Naive B cell (primary cell): ENCODE measurements at places on chromosomes 7 and 10.

DNA sequence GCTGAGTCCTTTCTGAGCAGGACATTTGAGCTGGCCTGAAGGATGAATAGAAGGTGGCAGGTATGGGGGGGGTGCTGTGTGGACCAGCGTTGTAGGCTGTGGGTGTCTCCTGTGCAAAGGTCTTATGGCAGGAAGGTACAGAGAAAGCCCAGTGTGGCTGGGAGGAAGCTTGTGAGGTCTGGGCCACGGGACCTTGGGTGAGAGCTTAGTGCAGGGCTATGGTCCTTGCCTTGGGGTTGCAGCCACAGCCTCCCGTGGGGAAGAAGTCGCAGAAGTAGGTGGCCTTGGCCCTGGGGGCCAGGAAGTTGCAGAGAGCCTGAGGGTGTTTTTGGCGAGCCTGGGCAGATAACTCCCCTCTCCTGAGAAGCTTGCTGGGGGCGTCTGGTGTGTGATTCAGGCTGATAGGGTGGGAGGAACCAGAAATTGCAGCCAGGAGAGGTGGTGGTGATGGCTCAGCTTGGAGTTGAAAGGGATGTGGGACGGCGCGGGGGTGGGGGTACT, 172.0 kb upstream of the TNRC18 start:
- DNase-seq = no peak

DNA sequence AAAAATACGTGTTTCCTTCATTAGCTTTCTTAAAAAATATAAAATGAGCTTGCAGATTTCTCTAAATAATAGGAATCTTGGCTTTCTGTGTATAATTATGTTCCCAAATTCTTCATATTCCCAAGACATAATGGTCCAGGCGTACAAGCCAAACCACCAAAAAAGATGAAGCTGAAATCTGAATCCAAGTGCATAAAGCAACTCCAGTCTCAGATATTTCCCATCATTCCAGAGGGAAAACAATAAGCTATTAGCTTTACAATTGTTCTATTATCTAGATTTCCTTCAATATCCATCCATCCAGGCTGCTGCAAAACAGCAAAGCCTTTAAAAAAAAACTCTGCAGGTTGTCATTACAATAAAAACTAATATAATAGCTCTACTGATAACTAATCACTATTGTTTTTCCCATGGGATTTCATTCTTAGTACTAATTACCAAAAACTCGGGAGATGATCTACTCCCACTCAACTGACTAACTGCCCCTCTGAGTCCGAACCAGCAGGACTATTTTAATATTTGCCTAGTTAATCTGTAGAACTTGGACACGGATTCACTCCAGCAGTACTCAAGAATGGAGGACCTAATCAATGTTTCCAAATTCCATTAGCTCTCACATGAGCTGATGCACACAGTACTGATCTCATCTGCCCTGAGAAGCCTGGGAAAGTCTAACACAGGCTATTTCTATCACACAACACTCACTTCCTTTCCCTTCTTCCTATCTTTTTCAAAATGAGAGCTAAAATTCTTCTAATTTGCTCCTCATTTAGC, 108.9 kb upstream of the ASAH2 start:
- no peak for DNase-seq

- DNase-seq = no peak
These were observed 132.7 kb upstream of the CXCL12 start for GRCh38 chr10:44517635-44518034.

DNA sequence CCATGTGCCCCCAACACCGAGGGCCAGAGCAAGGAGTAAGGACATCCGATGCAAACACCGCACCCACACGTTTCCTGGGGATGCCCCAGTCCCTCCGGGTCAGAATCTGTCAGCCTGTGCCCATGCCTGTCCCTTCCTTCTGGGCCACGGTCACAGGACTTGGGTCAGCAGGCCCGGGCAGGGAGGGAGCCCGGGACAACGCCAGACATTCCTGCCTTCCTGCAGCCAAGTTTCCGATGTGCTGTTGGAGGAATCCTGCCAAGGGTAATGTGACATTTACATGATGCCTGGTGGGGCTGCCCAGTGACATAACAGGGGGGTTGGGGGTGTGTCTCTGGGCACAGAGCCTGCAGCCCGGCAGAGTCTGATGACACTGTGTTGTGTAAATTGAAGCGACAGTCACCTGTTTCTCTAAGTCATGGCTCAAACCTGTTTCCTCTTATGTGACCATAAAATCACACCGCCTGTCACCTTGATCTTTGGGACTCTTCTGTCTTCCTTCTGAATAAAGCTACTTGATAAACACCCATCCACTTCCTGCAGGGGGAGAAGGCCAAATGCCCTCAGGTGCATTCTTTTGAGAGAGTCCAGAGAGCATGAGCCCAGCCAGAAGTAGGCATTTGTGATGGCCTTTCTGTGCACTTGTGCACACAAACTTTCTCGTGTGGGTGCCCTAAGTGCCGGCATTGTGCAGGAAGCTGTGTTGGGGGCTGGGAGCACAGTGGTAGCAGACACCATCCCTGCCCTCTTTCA, 175.3 kb upstream of the RHEB start:
- DNase-seq = no peak

- DNase-seq = no peak
These were observed 39.4 kb upstream of the SH2D4B start for GRCh38 chr10:80498078-80498832.

DNA sequence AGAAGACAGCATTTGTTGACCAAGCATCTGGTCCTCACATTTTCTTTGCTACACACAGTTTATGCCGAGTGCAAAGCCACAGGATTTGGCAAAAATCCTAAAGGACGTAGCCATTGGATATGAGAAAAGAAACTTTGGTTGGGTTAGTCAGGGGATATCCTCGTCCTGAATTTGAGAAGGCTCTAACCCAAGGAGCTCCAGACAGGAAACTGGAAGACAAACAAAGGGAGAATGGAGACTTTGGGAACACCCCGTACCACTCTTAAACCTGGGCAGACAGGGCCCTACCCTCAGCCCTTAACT, 146.6 kb upstream of the FRMD4A start:
- no peak for DNase-seq

- DNase-seq = no peak
These were observed 13.5 kb upstream of the IL6 start for GRCh38 chr7:22713463-22713862.

- no peak for DNase-seq
These were observed 64.6 kb downstream of the HGF start for GRCh38 chr7:81705206-81705605.

- no peak for DNase-seq
These were observed 341.0 kb upstream of the PHF14 start for GRCh38 chr7:10632712-10633111.

GRCh38 chr7:111743244-111743847, 181.1 kb upstream of the IMMP2L start:
- DNase-seq = no peak

DNA sequence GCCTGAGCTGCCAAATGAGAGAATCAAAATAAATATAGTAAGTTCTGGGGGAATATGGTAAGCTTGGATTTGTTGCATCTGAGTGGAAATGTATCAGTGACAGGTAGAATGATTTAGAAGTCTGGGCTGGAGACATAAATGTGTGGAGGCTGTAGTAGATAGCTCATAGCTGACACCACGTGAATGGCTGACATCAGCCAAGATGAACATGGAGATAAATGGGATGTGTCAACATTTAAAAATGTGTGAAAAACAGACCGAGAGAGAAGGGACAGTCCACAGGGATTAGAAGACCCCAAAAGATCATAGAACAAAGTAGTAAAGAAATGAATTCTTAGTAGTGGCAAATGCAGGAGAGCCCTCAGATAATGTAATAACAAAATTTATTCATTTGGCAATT, 40.9 kb downstream of the NAMPT start:
- DNase-seq = no peak

DNA sequence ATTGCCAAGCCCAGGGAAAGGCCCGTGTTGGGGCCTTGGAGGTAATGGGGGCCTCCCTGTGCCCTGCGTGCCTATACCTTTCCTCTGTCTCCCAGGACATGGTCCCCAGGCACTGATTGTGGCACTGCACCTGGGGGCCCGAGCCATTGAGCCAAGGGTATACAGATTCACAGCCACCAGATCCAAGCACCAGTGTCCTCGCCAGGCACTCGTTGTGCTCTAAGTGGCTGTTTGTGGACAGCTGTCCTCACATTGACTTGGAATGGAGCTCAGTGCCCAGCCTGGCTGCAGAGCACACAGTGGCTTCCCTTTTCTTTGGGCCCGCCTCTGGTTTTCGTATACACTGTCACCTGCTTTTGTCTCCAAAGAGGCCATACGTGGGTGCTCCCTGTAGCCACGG, 72.0 kb upstream of the BTBD16 start:
- no peak for DNase-seq

DNA sequence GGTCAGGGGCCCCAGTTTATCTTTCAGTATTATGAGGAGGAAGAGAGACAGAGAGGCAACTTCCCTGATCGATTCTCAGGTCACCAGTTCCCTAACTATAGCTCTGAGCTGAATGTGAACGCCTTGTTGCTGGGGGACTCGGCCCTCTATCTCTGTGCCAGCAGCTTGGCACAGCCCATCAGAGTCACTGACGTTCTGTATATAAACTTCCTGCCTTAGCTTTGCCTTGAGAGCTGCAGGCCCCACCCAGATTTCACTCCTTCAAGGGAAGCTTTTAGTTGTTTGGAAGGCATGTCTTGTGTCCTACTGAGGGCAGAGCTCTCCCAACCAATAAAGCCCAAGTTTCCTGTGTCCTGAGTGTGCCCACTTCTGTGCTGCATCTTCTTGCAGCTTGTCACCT, 242.5 kb upstream of the PRSS58 start:
- DNase-seq = no peak

- DNase-seq = no peak
These were observed 37.7 kb upstream of the INSIG1 start for GRCh38 chr7:155259866-155260497.

DNA sequence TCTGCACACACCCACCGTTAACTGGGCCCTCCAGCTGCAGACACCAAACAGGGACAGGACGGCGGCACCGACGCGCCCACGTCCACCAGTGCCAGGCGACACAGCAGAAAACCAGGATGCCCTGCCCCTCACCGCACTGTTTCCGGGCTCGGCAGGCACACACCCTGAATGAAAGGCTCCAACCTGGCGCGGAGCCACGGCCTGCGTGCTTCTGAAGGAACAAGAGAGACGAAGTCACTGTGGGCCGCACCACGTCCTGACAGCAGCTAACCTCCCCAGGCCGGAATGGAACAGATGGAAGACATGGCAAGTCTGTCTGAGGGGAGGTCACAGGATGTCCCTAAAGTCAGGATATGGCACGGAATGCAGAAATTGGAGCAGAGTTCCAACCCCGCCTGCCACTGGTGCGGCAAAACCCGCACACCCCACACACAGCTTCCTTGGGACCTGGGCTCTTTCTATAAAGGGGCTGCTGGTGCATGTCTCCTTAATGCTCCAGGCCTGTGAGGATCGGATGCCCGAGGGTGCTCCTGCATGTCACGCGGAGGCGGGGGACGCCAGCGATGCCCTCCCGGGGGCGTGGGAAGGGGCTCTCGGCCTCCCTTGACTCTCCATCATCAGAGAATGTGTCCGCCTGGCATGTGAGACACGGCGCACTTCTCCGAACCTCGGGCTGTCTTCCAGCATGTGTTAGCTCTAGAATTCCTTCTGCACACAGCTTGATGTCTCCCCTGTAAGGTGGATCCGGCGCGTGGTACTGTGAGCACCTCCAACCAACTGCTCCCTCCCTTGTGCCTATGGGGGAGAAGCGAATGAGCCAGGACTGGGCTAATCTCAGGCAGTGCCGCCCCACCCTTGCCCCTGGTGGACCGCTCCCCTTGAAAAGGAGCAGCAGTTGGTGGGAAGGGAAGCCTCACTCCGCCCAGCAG, 3.9 kb upstream of the GPER1 start:
- DNase-seq = no peak

DNA sequence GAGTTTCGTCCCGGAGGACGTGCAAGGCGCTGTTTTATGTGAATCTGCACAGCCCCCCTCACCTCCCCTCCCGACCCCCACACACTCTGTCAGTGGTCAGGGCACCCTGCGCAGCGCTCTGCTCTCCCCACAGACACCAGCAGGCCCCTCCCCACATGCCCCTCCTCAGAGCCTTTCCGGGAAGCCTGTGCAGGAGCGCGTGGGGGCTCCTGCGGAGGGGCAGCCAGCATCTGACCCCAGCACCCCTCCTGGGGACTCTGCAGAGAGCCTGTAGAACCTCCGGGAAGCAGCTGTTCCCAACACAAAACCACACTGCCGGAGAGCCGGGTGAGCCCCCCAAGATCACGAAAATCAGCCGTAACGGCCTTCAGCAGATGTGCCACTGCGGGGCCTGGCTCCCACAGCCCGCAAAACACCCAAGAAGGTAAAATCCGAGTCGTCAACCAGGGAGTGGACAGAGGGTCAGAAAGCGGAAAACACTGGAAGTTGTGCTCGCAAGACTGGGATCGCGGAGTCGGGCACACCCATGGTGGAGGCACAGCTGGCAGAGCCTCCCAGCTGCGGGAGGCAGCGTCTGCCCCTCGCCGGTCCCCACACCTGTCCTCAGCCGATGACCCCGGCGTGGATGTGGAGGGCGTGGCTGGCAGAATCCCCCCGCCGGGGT, 53.8 kb upstream of the PDGFA start:
- DNase-seq = no peak

DNA sequence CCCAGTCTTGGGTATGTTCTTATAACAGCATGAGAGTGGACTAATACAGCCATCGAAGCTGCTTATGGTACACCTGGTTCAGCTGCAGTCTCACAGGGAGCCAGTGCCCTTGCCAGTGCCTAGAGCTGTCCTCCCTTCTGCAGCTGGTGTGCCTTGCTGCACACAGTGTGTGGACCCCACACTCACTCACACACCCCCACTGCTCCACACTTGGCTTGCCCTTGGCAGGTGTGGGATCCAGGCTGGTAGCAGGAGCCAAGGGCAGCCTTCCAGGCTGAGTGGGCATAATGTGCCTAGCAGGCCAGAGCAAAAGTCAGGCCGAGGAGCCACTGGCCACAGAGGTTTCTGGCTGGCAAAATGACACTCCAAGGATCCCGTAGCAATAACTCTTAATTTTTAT, 217.3 kb downstream of the GPR158 start:
- no peak for DNase-seq

DNA sequence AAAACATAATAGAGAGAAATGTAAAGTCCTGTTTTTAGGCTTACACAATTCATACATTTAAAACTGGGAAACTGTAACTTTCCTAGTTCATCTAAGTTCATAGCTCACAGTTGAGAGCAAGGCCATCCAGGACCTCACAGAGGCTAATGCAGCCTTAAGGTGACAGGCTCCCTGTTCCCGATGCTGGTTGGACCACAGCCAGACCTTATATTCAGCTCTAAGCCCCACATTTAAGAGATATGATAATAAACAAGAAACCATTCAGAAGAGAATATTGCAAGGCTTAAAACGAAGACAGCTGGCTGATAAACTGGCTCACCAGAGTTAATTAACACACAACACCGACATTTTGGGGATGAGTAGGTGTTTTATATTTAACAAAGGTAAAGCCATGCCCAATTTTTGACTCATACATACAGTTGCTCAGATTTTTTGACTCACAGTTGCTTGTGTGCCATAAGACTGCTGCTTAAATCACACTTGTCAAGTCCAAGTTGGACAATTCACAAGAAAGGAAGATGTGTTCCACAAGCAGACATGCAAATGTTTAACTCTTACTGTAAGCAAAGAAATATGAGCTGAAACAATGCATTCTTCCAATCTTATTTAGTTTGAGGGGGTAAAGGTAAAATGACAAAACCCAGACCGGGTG, 41.1 kb upstream of the TMEM213 start:
- DNase-seq = no peak
